ENCODE measurements at places on chromosomes 2 and 18.

DNA sequence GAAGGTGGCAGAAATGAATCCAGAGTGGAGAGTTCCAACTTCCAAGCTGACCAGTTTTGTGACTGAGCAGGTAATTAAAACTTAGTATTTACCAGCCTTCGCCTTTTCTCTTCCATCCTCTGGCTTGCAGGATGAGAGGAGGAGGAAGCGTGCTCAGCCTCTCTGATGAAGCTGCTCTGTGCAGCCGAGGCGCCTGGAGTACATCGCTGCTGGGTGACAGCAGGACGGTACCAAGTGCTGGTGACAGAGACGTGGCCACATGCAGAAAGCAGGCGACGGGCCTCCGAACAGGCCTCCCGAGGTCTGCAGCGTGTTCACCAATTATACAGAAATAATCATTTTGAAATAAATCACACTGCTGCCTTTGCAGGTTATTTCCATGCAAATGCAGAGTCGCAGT lies 95.0 kb downstream of the MBP start:
- no peak for DNase-seq

DNA sequence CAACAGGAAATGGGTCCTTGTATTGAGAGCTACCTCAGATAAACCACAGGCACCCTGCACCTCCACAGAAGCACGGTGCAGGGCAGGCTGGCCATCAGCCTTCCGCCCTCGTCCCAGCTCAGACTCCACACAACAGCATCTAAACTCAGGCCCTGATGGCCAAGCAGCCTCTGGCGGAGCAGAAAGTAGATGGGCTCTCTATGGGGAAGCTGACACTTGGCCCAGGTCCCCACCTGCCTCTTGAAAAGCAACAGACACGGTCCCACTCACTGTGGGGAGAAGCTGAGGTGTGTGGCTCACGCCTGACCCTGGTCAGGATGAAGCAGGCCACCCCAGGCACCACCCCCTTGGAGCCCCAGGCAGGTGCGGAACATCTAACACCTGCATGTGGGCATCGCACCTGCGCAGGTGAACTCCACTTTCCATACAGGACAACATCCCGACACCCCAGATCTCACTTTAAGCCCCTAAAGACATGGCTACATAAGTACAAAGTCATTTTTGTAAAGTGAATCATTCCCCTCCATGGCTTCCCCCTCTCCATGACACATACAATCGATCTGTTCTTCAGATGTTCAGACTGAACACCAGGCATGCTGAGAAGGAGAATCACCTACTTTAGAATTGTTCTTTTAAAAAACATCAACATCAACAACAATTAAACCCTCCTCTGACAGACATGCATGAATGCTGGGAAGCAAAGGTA lies 208.4 kb downstream of the ZBTB7C start:
- DNase-seq = no peak

GRCh38 chr2:216596236-216596979 lies 36.8 kb upstream of the IGFBP2 start:
- DNase-seq = no peak

GRCh38 chr2:18047896-18048657 lies 169.6 kb downstream of the KCNS3 start:
- DNase-seq = no peak

GRCh38 chr2:196380098-196380497 lies 208.7 kb upstream of the STK17B start:
- no peak for DNase-seq

DNA sequence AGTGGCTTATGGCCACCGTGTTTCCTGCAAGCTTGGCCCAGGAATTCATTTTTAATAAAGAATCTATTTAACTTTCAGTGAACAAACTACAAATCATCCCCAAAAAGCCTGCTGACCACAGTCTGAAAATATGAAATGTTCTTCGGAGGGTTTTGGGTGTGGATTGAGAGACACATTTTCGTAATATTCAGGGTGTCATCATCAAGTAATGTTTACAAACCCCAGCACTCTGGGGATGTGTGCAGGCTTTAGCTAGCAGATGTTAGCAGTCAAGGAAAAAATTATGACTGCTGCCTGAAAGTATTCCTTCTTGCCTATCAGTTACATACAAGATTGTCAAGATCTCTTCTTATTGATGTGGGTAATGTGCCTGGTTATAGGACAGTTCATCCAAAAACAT lies 143.9 kb upstream of the FN1 start:
- DNase-seq = no peak

DNA sequence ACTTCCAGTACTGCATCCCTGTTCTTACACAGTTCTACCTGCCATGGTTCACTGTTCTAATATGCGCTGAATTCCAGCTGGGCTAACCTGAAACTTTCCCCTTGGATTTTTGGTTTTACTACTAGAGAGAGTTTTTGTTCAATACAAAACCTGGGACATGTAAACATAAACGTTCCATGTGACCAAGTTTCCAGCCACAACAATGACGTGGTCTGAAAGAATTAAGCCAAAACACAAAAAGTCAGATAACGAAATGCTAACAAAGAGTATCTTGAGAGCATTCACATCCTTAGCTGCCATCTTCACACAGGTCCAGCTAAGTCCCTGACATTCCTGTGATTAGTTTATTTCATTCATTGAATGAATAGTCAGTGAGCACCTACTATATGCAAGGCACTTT lies 467.0 kb upstream of the PKDCC start:
- DNase-seq = no peak

GRCh38 chr2:135984199-135985017 lies 1.0 kb downstream of the DARS1 start:
- no peak for DNase-seq

GRCh38 chr18:54163453-54163852 lies 61.0 kb downstream of the MBD2 start:
- no peak for DNase-seq
